ENCODE measurements at places on chromosomes 3 and 15.

DNA sequence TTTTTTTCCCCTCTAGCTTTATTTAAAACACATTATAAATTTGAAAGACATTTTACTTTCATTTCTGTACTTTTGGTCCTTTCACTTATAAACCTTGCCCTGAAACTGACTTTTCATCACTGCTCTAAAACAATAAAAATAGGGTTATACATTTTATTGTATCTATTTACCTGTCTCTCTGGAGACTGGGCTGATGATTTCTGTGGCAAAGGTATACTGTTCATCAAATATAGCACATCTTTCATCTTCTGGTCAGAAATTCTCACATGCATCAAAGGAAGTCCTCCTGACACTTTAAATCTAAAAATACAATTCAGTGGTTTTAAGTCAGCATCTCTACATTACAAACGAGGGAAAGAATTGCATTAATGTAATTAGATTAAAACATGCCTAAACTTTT, 86.1 kb downstream of the VPS13C start:
- DNase-seq, result no peak

GRCh38 chr3:169940470-169941181, 26.0 kb upstream of the SEC62 start:
- no peak for DNase-seq

GRCh38 chr3:31502803-31503221, 29.9 kb upstream of the STT3B start:
- no peak for DNase-seq

GRCh38 chr15:63339006-63339766, 42.5 kb downstream of the CA12 start:
- no peak for DNase-seq

DNA sequence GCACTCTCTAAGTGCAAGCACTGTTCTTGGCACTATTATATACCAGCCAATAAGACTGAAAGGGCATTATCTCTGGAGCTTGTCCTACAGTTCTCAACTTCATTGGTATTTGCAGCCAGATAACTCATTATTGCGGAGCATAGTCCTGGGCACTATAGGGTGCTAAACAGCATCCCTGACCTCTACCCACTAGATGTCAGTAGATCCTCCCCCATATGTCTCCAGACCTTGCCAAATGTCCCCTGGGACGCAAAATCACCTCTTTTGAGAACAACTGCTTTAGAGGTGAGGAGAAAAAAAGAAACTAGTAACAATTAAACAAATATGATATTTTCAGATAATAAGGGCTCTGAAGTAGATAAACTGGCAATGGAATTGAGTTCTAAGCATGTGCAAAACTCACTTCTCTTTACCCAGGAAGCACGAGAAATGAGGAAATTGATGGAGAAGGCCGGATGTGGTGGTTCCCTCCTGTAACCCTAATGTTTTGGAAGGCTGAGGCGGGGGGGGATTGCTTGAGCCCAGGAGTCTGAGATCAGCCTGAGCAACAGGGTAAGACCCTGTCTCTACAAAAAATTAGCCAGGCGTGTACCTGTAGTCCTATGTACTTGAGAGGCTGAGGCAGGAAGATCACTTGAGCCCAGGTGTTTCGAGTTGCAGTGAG, 61.4 kb downstream of the FRMD4B start:
- DNase-seq, result no peak

- DNase-seq, result no peak
Observed at GRCh38 chr3:30649572-30650318, 43.3 kb downstream of the TGFBR2 start.

All from H54 (cell line).